ENCODE measurements at places on chromosomes 13 and 19. TPM values are rescaled to one million over a fixed set of nuclear protein-coding genes. Genes with fewer than 3 reads are reported as not detected.

TBXA2R gene
- 0.77 TPM for total RNA-seq

LRRC4B gene
- 0.17 TPM for total RNA-seq

ICAM1 gene
- total RNA-seq: 15.9 TPM

KIR2DL1 gene
- not detected for total RNA-seq

CD79A gene
- under 0.01 TPM for total RNA-seq

SLC8A2 gene
- total RNA-seq: under 0.01 TPM

GPR12 gene
- total RNA-seq: not detected

CHAMP1 gene
- 14.5 TPM for total RNA-seq

C5AR1 gene
- total RNA-seq: 0.33 TPM

NKPD1 gene
- total RNA-seq: 0.26 TPM

CNFN gene
- total RNA-seq: not detected

ZNF615 gene
- 15.7 TPM for total RNA-seq

ITGBL1 gene
- 45.1 TPM for total RNA-seq

PTH2 gene
- not detected for total RNA-seq

SAFB gene
- 48.5 TPM for total RNA-seq

NLRP4 gene
- not detected for total RNA-seq

LRRC8E gene
- 2.6 TPM for total RNA-seq

GRCh38 chr19:1967087-1967608, 26.2 kb downstream of the CSNK1G2 start:
- no peak for DNase-seq

DNA sequence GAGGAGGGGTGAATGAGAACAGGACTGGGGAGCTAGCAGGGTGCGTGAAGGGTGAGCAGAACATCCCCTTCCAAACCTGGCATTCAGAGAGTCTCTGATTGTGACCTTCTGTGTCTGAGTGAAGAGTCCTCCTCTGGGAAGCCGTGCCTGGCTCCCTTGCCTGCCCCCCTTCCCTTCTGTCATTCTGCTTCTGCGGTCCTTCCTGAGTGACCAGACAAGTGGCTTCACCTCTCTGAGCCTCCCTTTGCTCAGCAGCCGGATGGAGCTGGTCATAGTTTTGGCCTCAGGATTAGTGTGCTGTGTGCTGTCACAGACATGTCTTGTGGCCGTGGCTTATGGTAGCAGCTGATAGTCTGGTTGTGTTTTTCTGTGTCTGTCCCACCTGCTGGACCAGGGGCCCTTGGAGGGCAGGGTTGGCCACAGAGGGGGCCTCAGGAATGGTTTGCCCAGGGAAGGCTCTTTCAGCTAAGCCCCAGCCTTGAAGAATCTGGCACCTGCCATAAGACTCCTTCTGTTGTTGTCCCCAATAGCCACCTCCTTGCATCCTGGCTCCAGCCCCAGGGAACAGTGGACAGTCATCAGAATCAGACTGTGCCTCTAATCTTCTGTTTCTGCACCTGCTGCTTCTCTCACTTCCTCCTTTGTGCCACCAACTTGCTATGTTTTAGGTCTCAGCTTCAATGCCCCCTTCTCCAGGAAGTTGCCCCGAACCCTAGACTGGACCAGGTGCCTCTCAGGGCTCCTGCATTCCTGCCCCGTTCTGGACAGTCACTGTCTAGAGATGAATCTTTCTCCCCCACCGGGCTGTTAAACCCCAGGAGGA, 5.9 kb downstream of the CLPTM1 start:
- no peak for DNase-seq

GRCh38 chr19:1769645-1769985, 16.3 kb downstream of the ONECUT3 start:
- DNase-seq: no peak

- DNase-seq: no peak
Measured at GRCh38 chr13:50889317-50889716, 20.3 kb upstream of the RNASEH2B start.

- no peak for DNase-seq
Measured at GRCh38 chr13:40657951-40658350, 8.5 kb downstream of the FOXO1 start.

DNA sequence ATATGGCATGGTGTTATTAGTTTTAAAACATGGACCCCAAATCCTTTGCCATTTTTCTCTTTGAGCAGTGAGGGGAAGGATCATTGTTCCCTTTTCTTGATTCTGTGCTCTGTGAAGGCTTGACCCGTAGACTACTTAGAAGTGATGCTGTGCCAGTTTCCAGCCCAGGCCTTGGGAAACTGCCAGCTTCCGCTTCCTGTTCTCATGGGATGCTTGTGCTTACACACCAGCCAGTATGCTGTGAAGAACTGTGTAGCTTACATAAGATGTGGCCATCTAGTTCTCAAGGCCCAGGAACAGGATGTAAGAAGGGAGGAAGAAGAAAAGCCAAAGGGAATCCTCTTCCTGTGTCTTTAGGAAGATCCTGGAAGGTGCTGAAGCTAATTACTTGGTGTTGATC, 180.9 kb downstream of the PCCA start:
- peak; percentile 89 for DNase-seq

GRCh38 chr19:17246681-17247425, 1.1 kb upstream of the NR2F6 start:
- DNase-seq: no peak

DNA sequence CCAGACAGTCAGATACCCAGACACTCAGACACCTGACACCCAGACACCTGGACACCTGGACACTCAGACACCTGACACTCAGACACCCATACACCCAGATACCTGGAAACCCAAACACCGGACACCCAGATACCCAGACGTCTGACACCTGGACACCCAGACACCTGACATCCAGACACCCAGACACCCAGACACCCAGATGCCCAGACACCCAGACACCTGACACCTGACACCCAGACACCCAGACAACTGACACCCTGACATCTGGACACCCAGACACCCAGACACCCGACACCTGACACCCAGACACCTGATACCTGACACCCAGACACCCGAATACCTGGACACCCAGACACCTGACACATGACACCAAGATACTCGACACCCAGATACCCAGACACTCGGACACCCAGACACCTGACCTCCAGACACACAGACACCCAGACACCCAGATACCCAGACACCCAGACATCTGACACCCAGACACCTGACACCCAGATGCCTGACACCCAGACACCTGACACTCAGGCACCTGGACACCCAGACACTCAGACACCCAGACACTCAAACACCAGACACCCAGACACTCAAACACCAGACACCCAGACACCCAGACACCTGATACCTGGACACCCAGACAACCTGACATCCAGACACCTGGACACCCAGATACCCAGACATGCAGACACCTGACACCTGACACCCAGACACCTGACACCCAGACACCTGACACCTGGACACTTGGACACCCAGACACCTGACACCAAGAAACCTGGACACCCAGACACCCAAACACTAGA, 19.1 kb downstream of the C19orf12 start:
- DNase-seq: no peak

- DNase-seq: no peak
Measured at GRCh38 chr19:39296055-39296645, at the start of gene IFNL1. Gene IFNL1, plus strand, starts transcription at chr19:39296407. Its CDS starts 15 bp downstream, at chr19:39296422.

DNA sequence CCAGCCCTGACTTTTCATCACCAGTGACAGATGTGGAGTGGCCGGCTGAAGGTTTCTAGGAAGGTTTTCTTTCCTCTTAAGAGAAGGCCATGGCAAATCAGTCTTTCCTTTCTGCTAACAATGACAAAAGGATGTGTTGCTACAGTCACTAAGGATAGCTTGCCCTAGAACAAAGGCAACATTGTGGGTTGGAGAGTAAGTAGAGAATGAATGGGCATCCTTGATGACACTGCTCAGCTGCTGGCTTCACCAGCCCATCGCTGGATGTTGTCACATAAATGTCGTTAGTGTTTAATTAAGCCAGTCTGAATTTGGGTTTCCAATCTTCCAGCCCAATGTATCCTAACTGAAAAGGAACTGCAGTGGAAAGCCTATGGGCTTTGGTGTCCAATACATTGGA, 168.4 kb downstream of the ZIC5 start:
- DNase-seq: no peak

- DNase-seq: peak; percentile 60
Measured at GRCh38 chr13:34941835-34942731, at the start of gene NBEA. Gene NBEA, plus strand, starts transcription at chr13:34942270. Its CDS starts 551 bp downstream, at chr13:34942821.

- DNase-seq: no peak
Measured at GRCh38 chr19:35118268-35119020, 2.8 kb downstream of the FXYD3 start.

DNA sequence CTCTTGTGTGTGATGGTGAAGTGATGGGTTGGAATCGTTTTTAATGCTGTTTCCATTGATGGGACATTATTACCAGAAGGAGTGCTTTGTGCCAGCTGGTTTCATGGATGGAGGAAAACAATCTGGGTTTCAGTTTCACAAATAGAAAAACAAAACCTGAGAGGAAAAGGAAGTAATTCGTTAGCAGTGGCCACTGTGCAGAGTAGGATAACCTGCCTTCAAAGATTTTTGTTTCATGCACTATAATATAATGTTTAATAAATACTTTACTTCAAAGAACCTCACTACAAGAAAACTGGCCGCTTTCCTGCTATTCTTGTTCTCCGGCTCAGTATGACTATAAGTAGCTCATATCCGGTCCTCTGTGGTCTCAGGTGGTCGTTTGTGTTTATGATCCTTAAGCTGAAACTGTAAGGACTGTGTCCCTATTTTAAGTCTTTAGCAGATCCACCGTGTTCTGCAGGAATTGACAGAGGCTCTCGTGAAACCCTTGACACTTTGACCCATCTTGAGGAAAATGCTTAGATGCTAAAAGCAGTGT, 104.7 kb downstream of the GGACT start:
- DNase-seq: no peak

DNA sequence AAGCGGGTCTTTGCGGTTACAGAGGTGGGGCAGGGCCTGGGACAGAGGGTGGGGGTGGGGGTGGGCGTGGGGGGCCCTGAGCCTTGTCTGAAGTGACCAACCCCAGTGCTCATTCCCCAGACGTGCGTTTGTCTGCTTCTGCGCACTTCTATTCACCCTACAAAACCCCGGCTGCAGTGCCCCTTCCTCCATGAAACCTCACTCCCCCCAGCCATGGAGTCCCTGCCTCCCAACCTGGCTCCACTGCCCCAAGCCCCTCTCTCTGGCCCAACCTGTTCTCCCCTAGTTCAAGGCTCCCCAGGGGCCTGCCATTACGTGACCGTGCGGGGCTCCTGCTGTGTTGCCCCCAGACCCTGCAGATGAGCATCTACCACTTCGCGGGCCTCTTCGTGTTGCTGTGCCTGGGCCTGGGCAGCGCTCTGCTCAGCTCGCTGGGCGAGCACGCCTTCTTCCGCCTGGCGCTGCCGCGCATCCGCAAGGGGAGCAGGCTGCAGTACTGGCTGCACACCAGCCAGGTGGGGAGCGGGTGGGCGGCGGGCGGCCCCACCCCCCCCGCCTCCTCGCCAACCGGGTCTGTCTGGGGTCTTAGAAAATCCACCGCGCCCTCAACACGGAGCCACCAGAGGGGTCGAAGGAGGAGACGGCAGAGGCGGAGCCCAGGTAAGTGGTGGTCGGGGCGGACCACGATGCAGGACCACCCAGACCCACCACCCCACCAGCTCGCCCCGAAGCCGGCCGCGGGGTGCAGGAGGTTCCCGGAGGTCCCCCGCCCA, 8.2 kb downstream of the GRIN3B start:
- DNase-seq: no peak

DNA sequence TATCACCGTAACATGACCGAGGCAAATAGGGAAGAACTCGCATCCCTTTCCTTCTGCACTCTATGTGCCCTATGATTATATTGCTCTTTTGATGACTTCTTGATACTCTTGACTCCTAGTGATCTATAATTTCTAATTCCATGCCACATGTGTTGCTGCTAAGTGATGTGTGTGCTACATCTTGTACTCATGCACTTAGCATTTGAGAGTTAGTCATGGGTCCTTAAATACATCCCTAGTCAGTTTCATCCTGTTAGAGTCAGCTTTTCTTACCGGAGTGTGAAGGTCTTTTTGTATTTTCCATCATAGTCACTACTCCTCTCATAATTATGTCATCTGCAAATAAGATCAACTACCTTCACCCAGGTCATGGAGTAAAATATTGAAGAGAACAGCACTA, 30.2 kb downstream of the RXFP2 start:
- no peak for DNase-seq

GRCh38 chr13:22189176-22190048, 518.5 kb downstream of the FGF9 start:
- no peak for DNase-seq

GRCh38 chr13:64993514-64994164, 2236.5 kb downstream of the PCDH9 start:
- no peak for DNase-seq

DNA sequence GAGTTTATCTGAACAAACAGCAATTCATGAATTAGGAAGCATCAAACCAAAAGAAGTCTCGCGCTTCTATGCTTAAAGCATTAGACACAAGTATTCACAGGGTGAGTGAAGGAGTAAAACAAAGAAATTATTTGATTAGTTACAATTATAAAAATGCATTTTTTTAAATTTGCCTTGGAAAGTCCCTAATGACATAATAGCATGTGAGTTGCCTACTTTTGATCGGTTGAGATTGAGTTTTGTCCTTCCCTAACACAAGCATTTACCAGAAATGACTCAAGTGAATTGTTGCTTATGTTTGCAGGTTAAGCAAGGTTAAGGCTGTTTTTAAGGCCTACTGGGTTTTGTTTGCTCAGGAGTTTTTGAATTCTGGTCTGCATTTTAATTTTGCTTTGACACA, 389 bp upstream of the ZNF649 start:
- DNase-seq: no peak

GRCh38 chr13:73429701-73430100, 370.9 kb downstream of the KLF5 start:
- DNase-seq: peak; percentile 86

- no peak for DNase-seq
Measured at GRCh38 chr13:46179491-46179908, 2.5 kb downstream of the LCP1 start.

DNA sequence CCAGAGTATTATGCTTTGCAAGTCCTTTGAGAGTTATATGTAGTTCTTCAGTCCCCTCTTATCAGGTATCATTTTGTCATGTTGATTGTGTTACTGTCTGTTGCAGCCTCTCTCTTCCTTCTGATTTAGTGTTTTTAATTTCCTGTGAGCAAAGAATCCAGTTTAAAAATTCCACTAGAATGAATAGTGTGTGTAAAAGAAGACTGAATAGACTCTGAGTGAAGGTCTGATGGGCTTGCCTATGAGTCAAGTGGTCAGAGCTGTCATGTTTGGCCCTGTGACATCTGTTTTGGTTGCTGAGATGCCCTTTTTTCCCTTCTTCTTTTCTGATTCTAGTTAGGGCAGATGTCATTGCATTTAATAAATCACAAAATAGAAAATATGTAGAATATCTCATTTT, 23.3 kb upstream of the KCTD4 start:
- peak; percentile 54 for DNase-seq

GRCh38 chr13:110306960-110307766, at the start of the genes COL4A1 and COL4A2:
Gene COL4A1, minus strand, starts transcription at chr13:110307157. Its CDS starts 130 bp downstream, at chr13:110307027.
Gene COL4A2, plus strand, starts transcription at chr13:110307284. Its CDS starts 620 bp downstream, at chr13:110307904.
- peak; percentile 80 for DNase-seq

DNA sequence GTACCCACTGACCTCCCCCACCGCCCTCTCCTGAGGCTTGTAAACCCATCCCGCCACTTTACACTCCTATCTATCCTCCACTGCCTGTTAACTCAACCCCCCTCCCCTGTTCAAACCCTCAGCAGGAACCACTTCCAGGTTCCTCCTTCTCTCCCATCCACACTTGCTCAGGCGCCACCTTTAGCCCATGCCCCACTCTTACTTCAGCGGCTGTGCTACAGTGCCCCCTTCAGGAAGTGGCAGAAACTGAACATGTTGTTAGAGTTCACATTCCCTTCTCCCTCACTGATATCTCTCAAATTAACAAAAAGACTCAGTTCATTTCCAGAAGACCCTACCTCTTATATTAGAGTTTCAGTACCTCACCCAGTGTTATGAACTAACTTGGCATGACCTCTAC, 49.4 kb downstream of the ZNF91 start:
- no peak for DNase-seq

Data from fibroblast of lung (primary cell).